Retina (tissue), 1 donor: ENCODE measurements at places on chromosomes 16 and 17.

DNA sequence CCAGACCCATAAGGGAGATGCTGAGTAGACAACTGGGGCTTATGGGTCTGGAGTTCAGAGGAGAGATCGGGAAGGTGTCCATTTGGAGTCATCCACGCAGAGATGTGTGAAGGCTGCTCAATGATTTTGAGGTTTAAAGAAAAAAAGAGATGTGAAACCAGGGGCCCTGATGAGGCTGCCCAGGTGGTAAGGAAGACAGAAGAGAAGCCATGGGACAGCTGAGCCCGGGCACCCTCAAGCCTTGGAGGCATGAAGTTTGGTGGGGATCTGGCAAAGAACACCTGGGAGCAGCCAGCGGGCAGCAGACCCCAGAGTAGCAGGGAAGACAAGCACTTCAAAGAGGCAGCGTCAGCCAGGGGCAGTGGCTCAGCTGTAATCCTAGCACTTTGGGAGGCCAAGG is 20.8 kb upstream of the MYO15B start:
- no peak for DNase-seq

- no peak for DNase-seq
Observed at GRCh38 chr17:81295676-81296381, 722 bp upstream of the SLC38A10 start.

- DNase-seq: no peak
Observed at GRCh38 chr16:2284797-2285576, 17.1 kb upstream of the RNPS1 start.

DNA sequence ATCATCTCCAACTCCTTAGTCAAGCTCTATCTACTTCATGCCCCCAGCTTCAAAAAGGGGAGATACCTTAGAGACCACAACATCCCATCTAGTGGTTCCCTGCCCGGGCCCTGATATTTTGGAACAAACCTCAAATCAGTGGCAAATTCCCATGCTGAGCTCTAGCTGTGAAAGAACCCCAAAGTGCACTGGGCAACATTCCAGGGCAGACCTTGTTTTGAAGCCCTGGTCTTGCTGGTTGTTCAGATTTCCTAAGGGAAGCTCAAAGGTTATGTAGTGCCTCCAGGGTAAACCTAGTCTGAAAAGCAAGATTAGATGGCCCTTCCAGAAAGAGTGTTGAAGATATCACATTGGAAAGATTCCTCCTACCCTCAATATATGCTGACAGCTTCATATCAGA is 16.3 kb downstream of the FAM117A start:
- no peak for DNase-seq

DNA sequence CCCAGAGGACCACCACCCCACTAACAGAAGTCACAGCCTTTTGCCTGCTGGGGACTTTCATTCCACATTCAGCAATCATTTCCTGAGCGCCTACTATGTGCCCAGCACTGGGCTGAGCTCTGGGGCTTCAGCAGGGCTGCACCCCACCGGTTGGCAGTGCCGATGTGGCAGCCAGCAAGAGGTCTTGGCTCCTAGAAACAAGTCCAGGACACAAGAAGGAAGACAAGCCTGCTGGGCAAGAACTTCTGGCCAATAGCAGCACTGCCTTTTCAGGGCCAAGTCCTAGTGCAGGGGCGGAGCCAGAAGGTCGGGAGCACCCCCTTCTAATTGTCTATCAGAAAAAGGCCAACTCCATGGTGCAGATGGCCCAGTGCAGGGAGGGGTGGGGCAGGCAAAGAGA is 13.0 kb upstream of the HOXB9 start:
- peak; percentile 7 for DNase-seq

GRCh38 chr17:17576772-17577234 is 14.7 kb downstream of the PEMT start:
- no peak for DNase-seq

- no peak for DNase-seq
Observed at GRCh38 chr17:28575126-28575795, 1.4 kb downstream of the ALDOC start.

GRCh38 chr16:19238406-19238805 is 47.1 kb upstream of the CLEC19A start:
- DNase-seq: no peak

DNA sequence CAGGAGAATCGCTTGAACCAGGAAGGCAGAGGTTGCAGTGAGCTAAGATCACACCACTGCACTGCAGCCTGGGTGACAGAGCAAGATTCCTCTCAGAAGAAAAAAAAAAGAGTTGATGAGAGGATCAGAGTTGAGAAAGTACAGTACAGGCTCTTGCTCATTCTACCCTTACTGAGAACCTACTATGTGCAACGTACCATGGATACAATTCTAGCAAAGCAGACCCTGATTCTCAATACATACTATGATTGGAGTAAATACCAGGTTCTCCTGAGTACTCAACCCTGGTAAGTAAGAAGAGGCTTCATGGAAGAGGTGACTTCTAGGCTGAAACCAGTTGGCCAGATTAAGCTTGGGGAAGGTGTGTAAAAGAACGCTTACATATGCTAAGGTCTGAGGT is 1.2 kb downstream of the RFFL start:
- no peak for DNase-seq

- DNase-seq: no peak
Observed at GRCh38 chr17:32944248-32945020, 16.5 kb downstream of the TMEM98 start.

GRCh38 chr17:21295036-21295952 is 10.8 kb downstream of the MAP2K3 start:
- no peak for DNase-seq

DNA sequence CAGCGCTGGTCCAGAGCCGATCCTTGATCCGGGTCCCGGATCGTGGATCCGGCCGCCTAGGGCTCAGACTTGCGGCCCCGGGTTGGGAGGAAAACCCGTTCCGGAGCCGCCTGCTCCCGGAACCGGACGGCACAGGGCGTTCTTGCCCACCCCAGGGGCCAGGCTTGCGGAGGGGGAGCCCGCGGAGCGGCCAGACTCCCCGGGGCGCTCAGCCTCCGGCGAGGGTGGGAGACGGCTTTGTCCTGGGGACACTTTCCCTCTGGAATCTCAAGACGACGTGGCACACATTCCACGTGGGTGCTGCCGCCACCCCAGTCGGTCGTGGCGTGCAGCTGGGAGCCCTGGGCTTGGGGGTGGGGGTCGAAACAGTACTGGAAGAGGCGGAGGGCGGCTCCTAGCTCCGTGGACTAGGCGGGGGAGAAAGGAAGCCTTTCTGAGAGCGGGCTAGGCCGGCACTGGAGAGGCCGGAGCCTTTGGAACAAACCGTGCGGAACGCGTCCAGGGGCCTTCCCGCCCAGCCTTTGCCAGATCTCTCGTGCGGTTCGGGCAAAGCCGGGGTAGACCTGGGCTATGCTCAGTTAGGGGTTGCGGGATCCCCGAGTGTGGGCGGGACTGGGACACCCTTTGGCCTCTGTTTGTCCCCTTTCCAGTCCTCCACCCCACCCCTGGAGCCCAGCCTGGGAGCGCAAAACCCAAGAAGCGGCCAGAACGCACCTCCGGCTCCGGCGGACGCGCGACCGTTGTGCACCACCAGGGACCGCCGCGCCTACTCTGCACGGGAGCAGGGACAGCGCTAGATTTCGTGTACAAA is 26.5 kb downstream of the SREBF1 start:
- peak; percentile 93 for DNase-seq

- no peak for DNase-seq
Observed at GRCh38 chr16:22428654-22429053, 54.2 kb upstream of the CDR2 start.

GRCh38 chr16:79165079-79165478 is 435.5 kb downstream of the MAF start:
- peak; percentile 42 for DNase-seq

- peak; percentile 78 for DNase-seq
Observed at GRCh38 chr17:45241328-45242028, 19.8 kb downstream of the FMNL1 start.
